ENCODE measurements at places on chromosomes 4 and X.
A peak's percentile ranks its signal among the peaks of the same experiment; 100 is the strongest.

DNA sequence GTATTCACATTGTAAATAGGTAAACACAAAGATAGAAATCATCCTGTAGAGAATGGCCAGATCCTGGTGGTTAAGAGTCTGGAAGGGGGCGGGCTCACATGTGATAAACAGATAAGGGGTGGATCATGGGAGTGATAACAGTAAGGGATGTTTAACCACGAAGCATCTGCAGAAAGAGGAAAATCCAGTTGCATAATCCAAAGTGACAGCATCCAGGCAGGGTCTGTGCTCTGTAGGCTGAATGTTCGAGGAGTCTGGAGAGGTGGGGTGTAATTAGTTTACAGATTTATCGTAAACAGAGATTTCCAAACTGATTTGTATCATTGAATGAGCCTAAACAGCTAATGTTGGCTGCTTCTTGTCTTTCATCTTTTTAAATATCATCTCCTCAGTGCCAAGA is 1009.8 kb upstream of the SLIT2 start:
- DNase-seq = no peak

- no peak for DNase-seq
Observed at GRCh38 chrX:56726605-56727004, 2.4 kb upstream of the NBDY start.

DNA sequence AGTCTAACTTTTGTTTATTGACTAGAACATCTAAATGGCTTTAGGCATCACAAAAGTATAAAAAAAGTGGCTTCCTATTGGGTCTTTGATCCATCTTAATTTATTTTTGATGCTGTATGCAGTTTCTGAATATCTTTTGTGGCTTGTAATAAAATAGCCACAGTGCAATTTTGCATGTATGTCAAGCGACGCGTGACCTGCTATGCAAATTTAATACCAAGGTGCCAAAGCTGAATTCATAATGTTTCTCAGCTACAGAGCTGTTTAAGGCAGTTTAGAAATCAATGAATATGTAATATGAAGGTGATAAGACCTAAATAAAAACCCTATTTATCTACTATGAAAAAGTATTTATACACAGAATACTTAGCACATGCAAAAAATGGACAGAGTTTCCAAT is 197.8 kb downstream of the AFF2 start:
- no peak for DNase-seq

DNA sequence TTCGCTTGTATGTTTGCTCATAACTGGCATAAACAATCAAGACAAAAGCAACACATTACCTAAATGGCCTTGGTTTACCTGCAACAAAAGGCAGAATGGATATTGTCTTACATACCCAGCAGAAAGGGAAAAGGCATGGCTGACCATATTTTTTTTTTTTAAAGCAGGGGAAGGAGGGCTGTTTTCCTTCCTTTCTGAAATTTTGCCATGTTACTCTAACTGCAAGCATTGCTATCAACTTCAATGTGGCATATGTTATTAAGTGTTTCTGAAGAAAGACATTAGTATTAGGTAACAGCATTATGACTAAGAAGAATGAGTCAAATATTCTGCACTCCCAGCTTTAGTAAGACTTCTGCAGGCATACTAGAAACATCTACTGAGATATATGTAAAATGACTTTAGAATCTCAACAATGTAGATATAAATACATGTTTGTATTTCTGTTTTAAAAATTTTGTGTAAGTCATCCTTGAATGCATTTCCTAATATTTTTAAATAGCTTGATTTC is 512.6 kb upstream of the FAM241A start:
- no peak for DNase-seq

- DNase-seq = no peak
Observed at GRCh38 chrX:150572206-150572605, 3.8 kb downstream of the MTM1 start.

- no peak for DNase-seq
Observed at GRCh38 chrX:31435592-31435991, 363.8 kb upstream of the FTHL17 start.

- peak; percentile 49 for DNase-seq
Observed at GRCh38 chrX:119870626-119871131, 854 bp downstream of the RNF113A start.
